ENCODE measurements at places on chromosomes 1 and 21.

GRCh38 chr21:33268393-33268736 lies 2.2 kb downstream of the IL10RB start:
- no peak for DNase-seq

DNA sequence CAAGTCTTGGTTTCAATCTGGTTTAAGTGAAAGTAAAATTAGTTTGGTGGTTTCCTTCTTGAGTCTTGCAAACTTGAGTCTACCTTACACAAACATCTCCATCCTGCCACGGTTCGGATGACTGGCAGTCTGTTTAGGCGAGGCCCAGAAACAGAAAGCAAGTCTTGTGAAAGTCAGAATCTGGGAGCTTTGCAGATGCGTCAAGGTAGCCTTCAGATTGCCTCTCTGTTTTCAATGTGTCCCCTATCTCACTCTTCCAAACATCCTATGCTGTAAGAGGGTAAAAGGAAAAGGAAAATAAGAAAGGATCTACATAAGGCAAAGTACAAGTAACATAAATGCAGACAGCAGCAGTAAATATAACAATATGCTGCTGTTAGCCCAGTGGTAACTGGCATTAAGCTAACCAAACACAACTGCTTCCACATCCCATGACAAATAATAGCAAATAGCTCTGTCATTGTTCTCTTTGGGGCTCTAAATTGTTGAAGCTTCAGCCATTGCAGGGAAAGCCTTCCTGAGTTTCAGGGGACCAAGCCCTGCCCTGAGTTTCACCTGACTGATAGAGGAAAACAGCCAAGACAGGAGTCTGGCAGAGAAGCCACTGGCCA lies 26.2 kb upstream of the C1orf105 start:
- no peak for DNase-seq

- DNase-seq: no peak
Measured at GRCh38 chr1:27192039-27192529, 37.2 kb upstream of the SLC9A1 start.

- DNase-seq: no peak
Measured at GRCh38 chr1:110544753-110545152, 25.8 kb upstream of the KCNA10 start.

DNA sequence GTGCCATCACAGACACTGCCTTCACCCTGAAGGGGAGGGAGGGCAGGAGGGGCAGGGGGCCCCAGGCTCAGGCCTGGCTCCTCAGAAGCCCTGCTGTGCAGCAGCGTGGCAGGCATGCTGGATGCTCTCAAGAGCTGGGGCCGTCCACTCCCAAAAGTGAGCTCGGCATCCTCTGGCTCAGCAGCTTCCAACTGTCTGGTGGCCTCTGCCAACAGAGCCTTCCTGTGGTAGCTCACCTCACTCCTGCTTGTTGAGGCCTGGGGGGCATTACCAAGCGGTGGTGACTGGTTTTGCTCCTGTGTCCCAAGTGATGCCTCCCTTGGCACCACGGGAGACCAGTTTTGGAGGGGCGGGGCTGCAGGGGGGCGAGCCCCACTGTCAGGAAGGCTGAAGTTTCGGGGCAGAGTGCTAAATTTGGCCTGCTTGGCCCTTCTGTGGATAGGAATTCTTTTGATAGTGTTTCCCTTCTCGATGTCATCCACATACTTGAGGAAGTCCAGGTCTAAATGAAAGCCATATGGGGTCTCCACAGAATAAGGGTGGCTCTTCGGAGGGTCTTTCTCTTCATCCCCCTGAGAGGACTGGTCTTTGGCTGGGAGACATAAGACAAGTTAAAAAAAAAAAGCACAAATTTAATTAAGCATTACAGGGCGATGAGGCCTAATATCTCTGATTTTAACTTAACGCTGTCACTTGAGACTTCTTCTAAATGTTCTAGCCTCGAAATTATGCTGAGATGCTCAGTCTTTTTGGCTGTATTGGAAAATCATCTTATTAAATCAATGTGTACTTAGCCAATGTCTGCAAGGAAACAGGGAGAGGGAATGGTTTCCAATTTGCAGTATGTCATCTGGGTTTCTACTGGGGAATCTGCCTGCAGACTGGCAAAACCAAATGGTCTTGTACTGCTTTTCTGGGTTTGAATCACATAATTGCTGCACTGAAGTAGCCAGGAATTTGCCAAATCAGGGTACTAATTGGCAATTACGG lies 44.4 kb downstream of the KANK4 start:
- no peak for DNase-seq

DNA sequence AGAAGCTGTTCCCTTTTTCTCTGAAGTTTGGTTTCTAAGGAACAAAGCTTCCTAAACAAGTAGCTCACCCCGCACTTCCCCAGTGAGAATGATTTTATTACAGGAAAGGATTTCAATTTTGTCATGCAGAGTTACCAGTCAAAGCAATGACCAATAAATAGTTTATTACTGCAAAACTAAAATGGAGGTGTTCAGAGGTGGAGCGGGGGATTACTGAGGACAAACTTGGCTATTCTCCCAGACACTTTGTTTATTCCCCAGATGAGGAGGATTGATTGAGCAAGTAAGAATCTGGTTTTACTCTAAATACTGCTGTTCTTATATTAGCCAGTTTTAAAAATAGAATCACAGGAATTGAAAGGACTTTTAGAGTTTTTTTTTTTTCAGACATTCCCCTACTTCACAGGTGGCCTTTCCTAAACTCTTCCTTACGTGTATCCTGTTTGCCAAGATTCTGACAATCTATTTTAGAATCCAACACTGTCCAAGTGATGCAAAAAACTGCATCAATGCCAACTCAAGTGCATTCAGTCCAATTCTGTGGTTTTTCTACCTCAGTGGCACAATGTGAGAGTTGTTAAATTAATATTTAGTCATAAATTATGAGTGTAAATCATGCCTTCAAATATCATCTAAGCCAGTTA lies 136.1 kb downstream of the TNFSF18 start:
- DNase-seq: no peak

- DNase-seq: no peak
Measured at GRCh38 chr1:36789535-36789934, 244.8 kb downstream of the GRIK3 start.

- no peak for DNase-seq
Measured at GRCh38 chr1:65346190-65346589, 36.8 kb downstream of the DNAJC6 start.

DNA sequence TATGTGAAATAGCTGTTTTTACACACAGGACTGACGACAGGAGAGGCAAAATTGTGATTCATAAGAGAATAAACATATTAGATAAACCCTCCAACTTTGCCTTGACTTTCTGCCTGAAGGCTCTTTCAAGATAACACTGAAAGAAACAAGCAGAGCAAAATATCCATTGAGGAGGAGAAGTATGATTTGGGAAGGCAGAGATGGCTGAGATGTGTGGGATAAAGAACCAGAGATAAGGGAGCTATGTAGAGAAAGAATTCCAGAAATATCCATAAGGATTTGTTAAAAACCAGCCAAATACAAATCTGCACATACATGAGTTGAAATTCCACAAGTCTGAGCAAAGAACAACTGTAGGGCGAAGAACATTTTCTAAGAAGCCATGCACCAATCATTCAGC lies 1064.7 kb downstream of the PLA2G4A start:
- DNase-seq: no peak

- DNase-seq: peak; percentile 79
Measured at GRCh38 chr21:28884976-28885852, 107.5 kb downstream of the LTN1 start.

DNA sequence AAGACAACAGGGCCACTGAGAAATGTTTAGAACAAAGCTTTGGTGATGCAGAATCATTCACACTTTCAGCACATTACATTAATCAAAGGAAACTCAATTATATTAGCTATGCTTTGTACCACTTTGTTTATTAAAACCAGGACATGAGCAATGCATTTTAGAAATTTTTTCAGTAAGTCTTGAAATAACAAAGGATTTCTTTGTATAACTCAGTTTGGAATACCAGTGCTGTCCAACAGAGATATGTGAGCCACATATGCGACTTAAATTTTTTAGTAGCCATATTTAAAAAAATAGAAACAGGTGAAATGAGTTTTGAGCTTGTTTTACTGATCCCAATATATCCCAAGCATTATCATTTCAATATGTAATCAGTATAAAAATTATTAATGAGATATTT lies 18.8 kb upstream of the F3 start:
- no peak for DNase-seq

GRCh38 chr1:14599800-14600199 lies 1.3 kb downstream of the KAZN start:
- DNase-seq: no peak

DNA sequence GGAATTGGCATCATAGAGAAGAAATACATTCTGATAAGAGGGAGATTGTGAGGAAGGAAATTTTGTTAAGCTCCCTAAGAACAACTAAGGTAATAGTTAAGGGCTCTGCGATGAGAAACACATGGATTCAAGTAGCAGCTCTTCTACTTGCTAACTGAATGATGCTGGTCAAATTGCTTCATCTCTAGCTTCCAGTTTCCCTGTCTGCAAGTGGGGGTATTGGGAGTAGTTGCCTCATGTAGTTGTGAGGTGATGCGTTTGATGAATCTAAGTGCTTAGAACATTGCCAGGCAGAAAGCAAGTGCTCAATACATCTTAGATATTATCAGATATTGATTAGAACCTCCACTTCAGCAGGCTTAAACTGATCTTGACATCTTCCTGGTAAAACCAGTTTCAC lies 84.8 kb downstream of the CD58 start:
- DNase-seq: no peak

DNA sequence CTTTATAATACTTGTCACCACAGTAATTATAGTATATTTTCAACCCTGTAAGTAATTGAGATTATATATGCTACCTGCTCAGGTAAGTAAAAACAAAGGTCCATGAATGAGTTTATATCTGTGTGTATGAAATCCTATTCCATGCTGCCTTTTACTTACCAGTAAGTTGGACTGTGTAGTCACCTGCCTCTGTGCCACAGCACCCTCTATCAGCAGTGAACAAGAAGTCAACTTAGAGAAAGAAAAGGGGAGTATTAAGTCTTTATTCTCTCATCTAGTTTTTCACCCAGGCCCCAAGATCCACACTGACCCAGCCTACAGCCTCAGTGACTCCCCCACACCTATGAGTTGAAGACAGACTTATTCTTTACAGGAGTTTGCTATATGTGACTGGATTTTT lies 36.9 kb upstream of the IFI16 start:
- DNase-seq: no peak

- no peak for DNase-seq
Measured at GRCh38 chr1:181514298-181515290, 31.3 kb downstream of the CACNA1E start.

DNA sequence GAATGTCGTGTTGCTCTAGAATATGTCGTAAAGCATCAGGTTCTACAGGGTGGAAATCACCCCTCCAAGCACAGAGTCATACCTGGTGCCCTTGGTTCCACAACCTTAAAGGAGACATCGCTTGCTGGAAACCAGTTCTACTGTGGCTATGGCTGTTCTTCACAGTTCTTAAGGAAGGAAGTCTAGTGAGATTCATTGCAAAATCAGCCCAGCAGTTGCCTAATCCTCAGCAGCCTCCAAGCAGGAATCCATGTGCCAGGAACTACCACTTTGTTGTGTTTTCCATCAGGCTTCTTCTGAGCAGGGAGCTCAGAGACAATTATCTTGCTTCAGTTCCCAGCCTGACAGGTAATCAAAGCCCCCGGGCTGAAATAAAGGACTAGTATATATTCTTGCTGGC lies 45.0 kb upstream of the SLC35F3 start:
- no peak for DNase-seq

GRCh38 chr1:231931846-231932454 lies 305.4 kb downstream of the DISC1 start:
- no peak for DNase-seq

GRCh38 chr1:152926091-152926490 lies 17.7 kb downstream of the IVL start:
- no peak for DNase-seq

DNA sequence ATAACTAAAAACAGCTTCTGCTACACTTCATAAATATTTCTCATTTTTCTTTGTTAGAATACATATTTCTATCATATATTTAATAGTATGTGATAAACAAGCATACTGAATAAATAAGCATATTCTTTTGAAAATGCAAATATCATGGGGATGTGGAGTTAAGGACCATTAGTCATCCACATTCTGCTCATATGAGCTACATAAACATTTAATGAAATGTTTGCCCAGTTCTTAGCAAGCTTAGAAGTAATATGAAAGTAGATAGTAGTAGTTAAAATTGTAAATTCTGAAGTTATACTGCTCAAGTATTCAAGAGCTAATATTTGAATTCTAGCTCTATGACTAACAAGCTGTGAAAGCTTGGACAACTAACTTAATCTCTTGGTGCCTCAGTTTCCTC lies 10.1 kb upstream of the GORAB start:
- no peak for DNase-seq

All from stimulated activated CD4-positive, alpha-beta T cell treated with anti-CD3 and anti-CD28 coated beads, TNF-alpha, amount 100 ng/mL, for 1 hour (primary cell).